ENCODE measurements at places on chromosomes 2 and 18.
A peak's percentile ranks its signal among the peaks of the same experiment; 100 is the strongest.

GRCh38 chr2:222866358-222866960 is 5.6 kb downstream of the ACSL3 start:
- DNase-seq, result no peak

DNA sequence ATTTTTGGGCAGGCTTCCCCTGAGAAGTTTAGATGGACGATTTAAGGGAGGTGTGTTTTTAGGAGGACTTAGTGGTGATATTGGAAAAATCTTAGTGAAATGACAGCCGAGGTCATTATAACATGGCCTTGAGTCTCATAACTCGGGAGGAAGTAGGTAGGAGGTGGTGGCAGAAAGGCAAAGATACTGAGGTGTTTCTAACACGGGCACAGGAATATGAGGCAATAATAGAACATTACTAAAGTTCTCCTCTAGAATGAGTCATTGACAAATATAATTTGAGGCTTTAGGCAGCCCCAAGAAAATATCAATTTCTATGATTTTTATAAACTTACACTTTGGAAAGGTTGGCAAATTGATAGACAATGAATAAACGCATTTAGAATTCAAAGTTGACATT is 146.1 kb upstream of the ZEB2 start:
- DNase-seq, result no peak

DNA sequence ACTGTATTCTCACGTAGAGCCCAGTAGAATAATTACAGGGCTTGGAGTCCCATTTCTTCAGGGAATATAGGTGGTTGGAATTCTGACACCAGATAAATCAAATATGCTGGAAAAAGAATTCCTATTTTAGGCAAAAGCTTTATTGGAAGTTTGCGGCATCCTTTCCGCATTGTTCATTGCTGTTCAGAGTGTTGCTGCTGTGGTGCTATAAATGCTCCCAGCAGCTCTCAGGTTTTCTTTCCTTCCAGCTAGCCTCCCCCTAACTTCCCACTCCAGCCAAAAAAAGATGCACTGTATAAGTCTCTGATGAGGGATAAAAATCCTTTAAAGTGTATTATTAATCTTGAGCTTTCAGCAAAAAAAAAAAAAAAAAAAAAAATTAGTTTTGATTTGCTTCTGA is 25.5 kb upstream of the POLR1B start:
- DNase-seq, result no peak

DNA sequence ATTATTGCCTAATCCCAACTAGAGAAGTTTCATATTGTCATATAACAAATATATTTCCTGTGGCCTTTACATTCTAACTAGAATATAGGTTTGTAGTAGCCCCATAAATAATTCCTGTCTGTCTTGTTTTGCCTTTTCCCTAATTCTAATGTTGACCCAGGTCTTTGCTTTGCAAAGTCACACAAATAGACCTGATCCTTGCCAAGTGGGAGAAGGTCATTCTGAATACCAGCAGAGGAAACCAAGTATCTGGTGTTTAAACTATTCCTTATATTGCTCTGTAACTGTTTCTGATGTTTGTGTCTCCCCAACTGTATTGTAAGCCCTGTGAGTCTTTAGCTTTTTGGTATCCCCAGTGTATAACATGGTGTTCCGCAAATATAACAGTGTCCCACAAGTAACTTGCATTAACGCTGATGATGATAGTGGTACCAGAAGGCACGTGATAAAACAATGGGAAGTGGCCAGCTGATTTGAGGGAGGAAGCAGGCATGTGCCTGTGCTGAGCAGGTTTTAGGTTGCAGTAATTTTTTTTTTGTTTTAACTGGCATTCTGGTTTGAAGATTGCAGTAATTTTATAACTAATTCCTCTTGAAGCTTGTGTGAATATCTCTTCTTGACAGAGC is 11.1 kb downstream of the HADHB start:
- no peak for DNase-seq

DNA sequence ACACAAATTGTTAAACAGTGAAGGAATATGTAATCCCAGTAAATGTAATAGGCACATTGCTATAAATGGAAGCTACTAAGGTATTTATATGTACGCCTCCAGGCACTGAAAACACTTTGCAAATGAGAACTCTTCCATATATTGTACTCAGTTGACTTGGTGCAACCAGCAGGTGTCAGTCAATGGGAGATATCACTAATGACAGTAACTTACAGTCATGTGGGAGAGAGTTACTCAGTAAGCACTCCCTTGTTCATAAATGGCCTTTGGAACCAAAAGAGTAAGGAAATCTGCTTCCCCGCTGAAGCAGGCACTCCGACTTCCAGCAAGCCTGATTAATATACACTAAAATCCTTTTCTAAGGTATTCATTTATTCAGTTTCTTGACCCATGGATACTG is 5.9 kb downstream of the MDH1 start:
- no peak for DNase-seq

DNA sequence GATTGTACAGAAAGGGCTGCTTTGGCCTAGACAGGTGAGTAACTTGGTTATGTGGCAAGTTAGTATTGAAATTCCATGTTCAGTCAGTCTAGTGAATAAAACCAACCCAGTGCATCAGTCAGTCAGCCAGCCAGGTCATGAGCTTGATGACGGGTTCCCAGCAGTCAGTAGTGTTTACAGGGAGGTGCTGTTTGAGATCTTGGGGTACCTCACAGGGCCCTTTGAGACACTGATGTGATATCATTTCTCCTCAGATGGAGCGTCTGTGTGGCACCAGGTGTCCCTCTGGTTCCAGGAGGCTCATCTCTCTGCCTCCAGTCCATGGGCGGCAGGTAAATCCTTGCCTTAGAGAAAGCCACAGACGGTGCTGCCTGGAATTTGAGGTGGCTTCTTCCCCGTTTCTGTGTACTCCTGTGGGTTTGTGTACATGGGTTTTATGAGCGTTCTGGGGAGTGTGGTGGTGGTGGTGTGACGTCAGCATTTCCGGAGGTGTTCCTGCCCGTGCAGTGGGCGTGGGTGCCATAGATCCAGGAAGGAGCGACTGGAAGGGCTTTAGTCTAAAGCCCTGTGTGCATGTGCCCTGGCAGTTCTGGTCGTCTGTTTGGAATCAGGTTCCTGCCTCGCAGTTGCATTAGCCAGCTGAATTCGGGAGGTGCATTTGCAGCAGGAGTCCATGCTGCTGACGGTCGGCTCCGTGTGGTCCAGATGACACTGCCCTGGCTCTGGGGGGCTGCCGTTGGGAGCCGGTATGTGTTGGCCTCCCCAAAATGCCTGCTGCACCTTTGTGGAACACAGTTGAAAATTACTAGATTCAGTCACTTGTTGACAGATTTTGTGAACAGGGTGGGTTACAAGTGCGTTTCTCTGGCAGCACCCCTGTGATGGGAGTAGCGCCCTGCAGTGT is 2.1 kb downstream of the CTDP1 start:
- DNase-seq, result peak; percentile 78

DNA sequence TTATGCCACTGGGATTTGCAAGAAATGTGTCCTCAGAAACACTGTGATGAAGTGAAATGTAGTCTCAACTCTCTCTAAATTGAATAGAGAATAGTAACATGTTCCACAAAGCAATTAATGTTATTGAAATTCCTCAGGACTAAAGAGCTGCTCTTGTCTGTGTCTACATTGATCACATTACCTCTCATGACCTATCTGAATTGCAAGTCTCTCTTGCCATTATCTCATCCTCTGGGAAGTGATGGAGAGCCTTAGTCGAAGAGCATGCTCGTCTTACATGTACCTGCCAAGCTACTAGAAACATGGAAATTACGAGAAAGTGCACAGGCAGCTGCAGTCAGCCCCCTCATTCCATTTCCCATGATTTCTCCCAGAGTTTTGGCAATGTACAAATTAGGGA is 561.1 kb upstream of the ZNF804A start:
- DNase-seq, result no peak

DNA sequence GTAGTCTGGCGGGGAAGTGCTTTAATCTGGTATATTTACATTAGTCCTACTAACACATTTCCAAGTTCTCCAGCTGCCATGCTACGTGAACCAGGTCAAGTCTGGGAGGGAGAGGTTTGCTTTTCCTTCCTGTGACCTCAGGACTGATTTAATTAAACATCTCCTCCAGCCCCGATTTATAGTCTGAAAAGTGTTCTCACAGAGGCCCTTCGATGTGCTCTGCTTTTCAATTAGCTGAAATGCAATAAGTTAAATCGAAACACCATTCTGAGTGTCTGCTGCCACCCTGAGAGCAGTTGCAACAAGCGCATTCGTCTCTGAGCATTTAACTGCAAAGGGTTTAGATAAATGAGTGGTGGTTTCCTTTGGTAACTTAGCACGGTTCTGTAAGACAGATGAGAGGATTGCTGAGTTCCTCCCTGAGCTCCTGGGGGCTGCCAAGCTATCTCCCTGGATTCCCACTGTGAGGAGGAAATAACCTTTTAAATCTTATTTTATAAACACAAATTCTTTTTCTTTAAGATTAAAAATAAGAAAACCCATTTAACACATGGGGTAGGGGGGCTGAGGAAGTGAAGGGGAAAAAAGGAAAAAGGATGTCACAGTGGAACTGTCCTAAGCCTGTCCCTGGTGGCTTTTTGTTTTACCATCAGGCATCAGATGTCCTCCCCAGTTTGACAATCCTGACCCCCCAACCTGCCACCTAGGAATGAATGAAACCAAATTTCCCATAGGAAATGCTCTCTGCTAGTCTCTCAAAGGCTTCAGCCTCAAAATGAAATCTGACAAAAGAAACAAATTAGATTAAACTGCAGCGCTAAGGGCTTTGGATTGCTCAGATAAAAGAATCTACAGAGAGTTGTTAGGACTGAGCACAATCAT is 56.5 kb upstream of the CREB1 start:
- peak; percentile 73 for DNase-seq

GRCh38 chr18:23716966-23717365 is 27.7 kb downstream of the LAMA3 start:
- no peak for DNase-seq

DNA sequence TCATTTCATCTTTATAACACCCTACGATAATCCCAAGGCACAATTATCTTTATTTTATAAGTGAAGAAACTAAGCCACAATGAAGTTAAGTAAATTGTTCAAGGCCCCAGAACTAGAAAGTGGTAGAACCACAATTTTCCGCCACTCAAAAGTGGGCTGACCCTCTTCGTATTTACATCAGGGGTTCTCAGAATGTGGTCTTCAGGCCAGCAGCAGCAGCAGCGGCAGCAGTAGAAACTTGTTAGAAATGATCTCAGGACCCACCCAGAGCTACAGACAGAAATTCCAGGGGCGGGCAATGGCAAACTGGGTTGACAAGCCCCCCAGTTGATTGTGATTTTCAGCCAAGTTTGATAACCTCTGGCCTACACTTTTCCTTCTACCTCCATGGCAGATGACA is 62.8 kb downstream of the LBH start:
- no peak for DNase-seq

- no peak for DNase-seq
These were observed 31.3 kb downstream of the ACKR3 start for GRCh38 chr2:236600892-236601291.

GRCh38 chr2:8579485-8580085 is 102.3 kb upstream of the ID2 start:
- no peak for DNase-seq

- DNase-seq, result no peak
These were observed 6.9 kb downstream of the DCTN1 start for GRCh38 chr2:74373221-74373676.

DNA sequence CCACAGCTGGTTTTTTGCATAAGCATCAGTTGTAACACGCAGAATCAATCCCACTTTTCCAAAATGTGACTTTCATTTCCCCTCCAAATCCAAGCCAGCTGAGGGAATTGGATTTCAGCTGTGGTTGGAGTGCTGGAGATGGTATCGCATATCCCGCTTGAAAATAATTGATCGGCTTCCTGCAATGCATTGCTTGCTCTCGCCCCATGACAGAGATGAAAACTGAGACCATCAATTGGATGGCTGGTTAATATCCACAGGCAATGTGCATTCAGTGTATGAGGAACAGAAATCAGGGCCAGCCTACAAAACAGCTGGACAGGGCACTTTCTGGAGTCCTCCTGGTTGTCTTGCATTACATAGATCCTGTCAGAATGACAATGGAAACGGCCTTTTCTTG is 135.3 kb downstream of the MAIP1 start:
- DNase-seq, result no peak

DNA sequence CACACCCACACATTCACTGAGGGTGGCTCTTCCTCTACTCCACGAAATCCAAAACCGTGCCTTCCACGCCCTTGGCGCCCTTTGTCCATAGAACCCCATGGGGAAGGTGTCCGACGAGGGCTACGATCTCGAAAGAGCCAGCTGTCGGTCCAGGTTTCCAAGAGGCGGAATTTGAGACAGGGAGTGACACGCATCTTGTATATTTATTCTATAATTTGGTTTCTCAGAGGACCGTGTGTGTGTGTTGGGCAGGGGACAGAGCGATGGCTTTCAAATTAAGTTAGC is 726 bp downstream of the C2orf69 start:
- DNase-seq, result no peak

GRCh38 chr2:215870088-215870490 is 143.3 kb downstream of the MREG start:
- DNase-seq, result no peak

Data from activated CD4-positive, alpha-beta T cell treated with anti-CD3 and anti-CD28 coated beads, Interleukin-2, amount 10 ng/mL, durations not matched to agents 7 days and 5 days (primary cell).